CD14-positive monocyte (primary cell): ENCODE measurements at places on chromosomes 1 and 21.

GRCh38 chr1:203516184-203516583 is 22.2 kb downstream of the OPTC start:
- DNase-seq, result no peak

DNA sequence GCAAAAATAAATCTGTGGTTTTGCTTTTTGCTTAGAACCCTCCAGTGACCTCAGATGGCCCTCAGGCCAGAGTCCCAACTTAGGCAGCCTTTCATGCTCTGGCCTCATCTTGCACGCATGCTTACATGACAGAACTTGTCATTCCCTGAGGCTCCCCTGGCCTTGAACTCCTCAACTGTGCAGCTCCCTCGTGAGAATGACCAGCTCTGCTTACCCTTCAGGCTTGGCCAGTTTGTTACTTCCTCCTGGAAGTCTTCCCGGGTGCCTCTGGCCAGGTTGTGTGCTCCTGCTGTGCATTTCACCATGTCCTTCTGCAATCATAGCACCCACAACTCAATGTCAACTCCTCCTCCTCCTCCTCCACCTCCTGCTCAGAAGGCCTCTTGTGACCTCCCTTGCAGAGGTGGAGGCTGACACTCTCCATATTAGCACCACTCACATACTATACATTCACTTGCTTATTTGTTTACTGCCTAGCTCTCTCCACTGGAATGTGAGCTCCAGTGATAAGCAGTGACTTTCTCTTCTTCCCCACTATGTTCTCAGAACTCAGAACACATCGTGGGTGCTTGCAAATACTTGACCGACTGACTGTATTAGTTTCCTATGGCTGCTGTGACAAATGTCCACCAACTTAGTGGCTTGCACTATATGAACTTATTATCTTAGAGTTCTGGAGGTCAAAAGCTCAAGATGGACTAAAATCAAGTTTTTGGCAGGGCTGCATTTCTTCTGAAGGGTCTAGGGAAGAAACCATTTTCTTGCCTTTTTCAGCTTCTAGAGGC is 41.9 kb downstream of the RCSD1 start:
- DNase-seq, result no peak

- no peak for DNase-seq
Measured at GRCh38 chr1:10402729-10403274, 3.9 kb downstream of the PGD start.

GRCh38 chr1:159848326-159848725 is 14.1 kb downstream of the VSIG8 start:
- DNase-seq, result no peak

- DNase-seq, result no peak
Measured at GRCh38 chr1:230785636-230786384, 38.6 kb downstream of the CAPN9 start.

DNA sequence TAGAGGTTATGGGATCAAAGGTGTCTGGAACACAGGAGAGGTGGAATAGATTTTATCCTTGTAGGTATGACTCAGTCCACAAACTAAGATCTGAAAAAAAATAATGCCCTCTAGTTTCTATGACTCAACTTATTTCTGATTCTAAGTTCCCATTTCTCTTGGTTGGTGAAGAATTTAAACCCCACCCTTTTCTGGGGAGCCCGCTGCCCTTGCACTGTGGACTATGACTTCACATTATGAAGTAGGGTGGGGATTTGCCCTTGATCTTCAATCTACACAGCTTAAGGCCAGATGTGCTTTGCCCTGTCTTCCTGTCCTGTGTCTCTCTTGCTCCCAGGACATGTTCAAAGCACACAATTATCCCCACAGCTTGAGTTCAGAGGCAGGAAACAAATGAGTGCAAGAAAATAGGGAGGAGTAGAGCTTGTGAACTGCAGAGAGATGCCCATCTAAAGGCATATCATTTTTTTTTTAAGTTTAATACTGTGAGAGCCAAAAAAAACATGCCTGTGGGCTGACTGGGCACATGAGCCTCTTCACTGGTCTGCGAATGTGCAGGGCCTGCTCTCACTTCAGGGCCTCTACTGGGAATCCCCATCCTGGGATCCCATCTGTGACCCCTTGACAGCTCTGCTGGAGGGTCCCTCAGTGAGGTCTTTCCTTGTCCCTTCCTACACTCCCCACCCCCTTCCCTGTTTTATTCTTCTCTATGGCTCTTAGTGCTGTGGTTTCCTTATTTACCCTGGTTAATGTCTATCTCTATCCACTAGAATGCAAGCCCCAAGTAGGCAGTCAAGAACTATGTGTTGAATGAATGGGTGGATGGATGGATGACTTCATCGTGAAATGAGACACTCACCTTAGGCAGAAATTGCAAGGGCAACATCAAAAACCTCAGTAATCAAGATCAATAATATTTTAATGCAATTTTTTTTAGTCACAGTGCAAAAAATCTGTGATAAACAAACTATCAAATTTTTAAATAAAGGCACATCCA is 61.5 kb downstream of the CD58 start:
- peak; percentile 93 for DNase-seq

DNA sequence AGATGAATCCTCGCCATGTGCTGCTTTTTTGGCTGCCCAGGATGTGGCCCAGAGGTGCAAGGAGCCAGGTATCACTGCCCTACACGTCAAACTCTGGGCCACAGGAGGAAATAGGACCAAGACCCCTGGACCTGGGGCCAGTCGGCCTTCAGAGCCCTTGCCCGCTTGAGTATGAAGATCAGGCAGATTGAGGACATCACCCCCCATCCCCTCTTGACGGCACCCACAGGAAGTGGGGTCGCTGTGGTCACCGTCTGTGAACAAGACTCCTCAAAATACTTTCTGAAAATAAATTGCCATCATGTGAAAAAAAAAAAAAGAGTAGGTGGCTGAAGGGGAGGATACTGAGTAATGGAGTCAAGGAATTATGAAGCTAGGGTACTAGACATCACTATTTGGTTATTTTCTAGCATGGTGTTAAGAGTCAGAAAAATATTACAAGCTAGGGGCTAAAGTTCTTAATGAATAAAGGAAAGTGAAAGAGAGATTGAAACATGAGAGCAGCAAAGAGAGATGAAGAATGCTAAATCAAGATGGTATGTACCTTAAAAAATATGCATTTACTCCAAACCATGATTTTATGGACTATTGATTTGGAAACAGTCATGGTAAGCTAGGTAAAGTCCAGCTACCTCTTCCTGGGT is 84.9 kb downstream of the CLEC20A start:
- DNase-seq, result no peak

DNA sequence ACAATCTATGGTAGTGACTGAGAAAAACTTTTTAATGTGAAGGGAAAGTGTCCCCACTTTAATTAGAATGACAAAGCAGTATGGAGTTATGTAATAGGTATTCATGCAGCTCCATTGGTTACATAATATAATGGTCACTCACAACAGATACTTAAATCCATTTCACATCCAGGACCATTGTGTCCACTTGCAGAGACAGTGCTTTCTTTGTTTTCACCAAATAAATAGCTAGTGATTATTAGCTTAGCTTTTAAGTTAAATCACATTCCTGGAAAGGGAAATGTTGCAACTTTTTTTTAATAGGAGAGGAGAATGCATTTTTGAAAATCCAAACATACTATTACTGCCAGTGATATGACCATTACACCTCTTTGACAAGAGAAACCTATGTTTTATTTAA is 22.9 kb downstream of the RGL1 start:
- DNase-seq, result no peak

DNA sequence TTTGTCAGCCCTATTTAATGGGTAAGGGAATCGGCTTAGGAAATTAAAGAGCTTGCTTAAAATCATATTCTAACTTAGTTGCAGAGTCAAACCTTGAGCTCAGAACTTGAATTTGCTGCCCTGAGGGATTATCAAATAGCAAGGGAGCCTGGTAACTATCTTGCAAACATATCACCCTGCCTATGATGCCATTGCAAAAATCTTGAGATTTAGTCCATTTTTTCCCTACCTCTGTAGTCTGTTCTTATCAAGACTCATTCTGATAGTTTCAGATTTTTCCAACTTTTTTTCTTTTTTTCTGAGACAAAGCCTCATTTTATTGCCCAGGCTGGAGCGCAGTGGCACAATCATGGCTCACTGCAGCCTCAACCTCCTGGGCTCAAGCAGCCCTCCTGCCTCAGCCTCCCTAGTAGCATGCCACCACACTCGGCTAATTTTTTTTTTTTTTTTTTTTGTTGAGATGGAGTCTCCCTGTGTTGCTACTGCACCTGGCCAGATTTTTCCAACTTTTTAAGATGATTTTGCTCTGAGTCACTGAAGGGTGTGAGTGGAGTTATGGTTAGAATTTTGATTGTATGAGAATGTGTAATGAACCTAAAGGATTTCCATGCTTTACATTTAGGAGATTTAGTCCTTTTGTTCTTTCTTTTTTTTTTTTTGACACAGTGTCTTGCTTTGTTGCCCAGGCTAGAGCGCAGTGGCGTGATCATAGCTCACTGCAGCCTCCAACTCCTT is 12.2 kb downstream of the SARS1 start:
- no peak for DNase-seq

DNA sequence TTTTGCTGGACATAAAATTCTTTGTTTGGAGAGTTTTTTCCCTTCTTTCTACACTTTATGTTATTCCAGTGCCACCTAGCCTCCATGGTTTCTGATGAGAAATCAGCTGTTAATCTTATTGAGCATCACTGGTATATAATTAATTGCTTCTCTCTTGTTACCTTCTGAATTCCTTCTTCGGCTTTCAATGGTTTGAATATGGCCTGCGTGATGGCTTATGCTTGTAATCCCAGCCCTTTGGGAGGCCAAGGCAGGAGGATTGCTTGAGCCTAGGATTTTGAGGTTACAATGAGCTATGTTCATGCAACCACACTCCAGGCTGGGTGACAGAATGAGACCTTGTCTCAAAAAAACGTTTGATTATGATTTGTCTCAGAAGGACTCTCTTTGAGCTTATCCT is 13.0 kb upstream of the CNIH4 start:
- no peak for DNase-seq

- no peak for DNase-seq
Measured at GRCh38 chr21:17352996-17353655, 159.7 kb upstream of the CXADR start.

- DNase-seq, result no peak
Measured at GRCh38 chr1:109482242-109482641, 1.5 kb upstream of the ATXN7L2 start.

DNA sequence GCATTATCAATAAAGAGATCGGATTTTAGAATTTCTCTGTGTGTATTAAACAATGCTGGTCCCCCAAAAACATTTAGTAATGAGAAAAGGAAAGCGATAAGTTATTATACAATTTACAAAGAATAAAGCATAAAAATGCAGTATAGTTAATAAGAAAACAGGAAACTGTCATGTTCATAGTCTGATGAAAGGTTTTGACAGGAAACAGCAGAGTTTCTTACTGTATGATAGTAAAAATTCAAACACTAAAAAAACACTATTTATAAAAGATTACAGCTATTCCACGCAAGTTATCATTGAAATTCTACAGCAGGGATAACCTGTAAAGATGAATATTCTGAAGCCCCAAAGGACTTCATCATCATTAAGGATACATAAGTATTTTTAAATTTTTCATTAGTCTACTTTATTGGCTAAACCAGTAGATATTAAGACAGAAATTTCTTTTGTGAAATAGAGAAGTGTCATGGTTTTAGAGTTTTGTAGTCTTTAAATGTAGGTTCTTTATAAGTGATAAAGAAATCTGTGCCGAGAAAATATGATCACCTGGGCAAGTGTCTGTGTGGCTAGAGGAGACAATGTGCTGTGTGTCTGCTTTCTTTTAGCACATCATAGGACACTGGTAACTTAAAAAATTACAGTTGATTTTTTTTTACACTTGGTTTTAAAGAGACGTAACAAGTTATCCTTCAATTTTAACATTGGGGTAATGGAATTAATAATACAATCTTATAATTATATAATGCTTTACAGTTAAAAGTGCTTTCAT is 49.7 kb upstream of the GFI1 start:
- no peak for DNase-seq

- peak; percentile 1 for DNase-seq
Measured at GRCh38 chr1:117512728-117513321, 93.0 kb upstream of the TENT5C start.

DNA sequence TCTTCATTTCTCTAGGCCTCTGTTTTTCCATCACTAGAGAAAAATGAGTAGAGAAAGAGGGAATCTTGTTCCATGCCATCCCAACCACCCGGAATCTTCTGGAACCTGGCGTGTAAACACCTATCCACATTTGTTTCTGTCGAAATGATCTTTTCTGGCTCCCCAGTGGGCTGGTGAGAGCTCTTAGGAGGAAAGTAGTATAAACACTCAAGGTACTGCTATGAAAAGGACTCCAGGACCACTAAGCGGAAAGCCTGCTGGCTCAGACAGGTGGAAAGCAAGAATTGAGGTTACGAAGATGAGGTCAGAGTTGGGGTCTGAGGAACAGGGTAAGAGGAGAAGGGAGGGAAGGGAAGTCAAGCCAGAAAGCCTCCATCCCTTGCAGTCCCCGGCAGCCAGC is 90.8 kb downstream of the PLXNA2 start:
- DNase-seq, result no peak

- DNase-seq, result peak; percentile 64
Measured at GRCh38 chr21:17612023-17612564, 607 bp downstream of the BTG3 start.

DNA sequence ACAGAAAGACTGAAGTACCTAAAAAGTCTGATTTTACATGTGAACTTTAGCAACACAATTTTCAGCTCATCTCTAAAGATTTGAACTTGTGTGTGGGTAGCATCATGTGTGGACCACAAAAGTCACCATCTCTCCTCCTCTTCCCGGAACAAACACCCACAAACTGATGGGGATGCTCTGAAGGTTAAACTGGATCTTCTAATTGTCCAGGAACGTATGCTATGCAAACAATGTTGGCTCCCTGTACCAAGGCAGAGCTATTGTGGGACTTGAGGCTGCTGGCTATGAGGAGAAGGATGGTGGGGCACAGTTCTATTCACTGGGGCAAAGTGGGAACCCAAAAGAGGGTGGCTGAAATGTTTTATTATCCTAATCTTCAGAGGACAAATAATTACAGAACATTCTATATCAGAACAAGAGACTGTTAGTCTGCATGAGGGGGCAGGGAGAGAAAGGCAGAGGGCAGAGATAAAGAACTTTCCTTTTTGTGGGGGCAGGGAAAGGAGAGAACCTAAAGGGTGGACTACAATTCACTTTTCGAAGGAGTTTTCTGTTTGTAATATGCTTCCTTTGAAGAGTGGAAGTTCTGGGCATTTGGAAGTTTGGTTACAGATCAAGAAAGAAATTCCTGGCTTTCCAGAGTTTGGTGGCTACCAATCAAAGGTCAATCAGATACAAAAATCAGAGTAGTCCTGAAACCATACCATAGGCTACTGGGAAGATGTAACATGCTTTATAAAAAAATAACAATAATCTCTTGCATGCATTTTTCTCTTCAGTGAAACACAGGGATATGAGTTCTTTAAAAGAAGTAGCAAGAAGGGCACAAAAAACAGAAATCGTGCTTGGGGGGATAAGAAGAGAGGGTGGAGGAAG is 62.9 kb downstream of the GADD45A start:
- no peak for DNase-seq

- peak; percentile 38 for DNase-seq
Measured at GRCh38 chr1:155729031-155729898, 40.4 kb downstream of the DAP3 start.

DNA sequence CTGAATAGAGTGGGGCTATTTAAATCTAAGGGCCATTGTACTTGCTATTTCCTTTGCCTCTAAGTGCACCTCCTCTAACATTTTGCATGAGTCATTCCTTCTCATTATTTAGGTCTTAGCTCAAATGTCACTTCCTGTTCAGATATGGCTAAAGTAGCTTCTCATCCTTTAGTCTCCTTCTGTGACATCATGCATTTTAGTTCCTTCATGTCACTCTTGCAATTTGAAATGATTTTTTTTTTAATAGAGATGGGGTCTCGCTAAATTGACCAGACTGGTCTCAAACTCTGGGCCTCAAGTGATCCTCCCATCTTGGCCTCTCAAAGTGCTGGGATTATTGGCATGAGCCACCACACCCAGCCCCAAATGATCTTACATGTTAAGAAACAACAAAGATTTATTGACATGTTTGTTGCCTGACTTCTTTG is 6.6 kb downstream of the TBX19 start:
- DNase-seq, result no peak
